Stimulated activated naive CD8-positive, alpha-beta T cell treated with anti-CD3 and anti-CD28 coated beads, Interleukin-15, Interleukin-2, amounts not matched to agents 100 U/mL and 50 U/mL, for 24 hours (primary cell): ENCODE measurements at places on chromosomes 7 and 10.

DNA sequence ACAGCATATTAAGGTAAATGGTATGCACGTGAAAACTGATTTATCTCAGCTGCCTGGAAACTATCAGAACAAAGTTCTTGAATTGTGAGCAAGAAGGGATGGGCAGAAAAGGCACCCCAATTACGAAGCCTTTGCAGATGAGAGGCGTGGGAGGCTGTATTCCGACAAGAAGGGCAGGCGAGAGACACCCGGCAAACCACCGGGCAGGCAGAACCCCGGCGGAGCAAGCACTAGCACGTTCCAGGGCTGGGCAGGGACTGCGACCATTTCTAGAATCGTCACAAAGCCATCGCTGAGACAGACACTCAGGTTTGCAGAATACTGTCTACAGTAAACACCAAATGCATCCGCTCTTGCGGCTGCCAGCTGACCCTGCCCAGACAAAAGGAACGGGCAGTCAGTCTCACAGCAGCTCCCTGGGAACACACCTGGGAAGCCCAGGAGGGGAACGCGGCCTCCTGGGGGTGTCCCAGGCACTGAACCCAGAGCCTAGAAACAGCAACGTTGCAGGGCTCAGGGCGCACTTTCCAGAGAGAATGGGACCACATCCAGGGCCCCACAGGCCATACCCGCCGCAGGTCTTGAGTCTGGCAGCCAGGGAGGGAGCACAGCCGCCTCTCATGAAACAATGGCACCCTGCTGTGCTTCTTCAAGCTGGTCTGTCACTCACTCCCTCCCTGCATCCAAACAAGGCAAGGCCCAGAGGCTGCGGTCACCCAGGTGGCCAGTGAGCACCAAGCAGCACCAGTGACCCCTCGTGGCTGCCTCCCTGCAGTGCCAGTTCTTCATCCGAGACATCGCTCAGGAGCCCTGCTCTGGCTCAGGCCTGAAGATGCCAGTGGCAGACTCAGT lies 261.9 kb downstream of the PTPRN2 start:
- no peak for DNase-seq

GRCh38 chr10:114682121-114682520 lies 24.0 kb upstream of the ABLIM1 start:
- no peak for DNase-seq

DNA sequence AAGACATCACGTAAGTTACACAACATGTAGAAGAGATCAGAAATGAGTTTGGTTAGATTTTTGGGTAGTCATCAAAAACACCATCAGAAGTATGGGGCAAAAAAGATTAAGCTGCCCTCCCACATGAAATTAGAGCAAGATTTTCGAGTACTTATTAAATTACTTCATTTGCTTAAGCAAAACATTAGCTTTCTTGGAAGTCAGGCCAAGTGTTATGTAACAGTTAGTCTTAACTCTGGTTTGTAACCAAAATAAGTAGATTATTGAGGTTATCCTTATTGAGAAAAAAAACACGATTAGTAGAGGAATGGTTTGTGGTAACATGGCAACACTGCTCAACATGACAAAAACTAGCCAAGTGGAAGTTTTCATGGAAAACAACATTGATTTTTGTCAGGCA lies 37.9 kb downstream of the HBP1 start:
- DNase-seq = no peak

GRCh38 chr10:7345717-7346116 lies 65.1 kb downstream of the SFMBT2 start:
- DNase-seq = no peak

DNA sequence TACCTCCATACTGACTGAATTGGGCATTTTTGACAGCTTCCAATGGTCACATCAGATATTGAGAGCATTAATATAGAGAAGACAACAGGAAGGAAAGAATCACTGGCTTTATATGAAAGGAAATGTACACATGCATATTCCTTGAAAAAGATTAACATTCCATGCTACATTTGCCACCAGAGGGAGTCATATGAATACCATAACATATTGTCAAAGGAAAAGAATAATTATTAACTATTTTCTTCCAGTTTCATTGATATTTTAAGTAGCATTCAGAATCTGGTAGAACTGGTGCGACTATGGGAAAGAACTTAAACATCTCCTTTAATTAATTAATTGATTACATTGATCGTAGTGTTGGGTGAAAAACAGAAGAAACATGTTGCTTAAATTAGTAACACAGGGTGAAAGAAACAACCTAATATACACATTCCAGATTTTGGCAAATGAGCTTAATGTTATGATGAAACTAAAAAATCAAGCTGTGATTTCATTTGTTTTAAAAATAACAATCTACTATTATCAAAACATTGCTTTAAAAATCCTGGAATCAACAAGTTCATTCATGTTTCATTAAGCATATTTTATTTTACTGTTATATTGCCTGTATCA lies 71.5 kb downstream of the GPR85 start:
- DNase-seq = no peak

DNA sequence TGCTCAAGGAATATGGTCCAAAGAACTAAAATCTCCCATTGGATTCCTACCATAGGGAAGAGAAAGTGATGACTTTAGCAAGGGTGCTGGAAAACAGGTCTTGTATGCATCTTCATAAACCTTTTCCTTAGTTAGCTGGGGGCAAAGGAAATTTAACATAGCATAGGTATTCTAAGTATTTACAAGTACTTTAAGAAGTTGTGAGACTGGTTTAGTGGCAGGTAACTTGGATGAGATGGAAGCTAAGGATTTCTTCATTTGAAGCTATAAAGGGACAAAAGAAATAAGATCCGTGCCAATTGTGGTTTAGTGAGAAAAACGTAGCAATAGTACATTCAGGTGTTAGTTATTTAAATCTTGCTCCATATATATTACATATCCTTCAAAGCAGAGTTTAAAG lies 183.4 kb upstream of the TCF7L2 start:
- no peak for DNase-seq

- DNase-seq = no peak
Measured at GRCh38 chr10:95352684-95353083, 61.9 kb upstream of the PDLIM1 start.

- DNase-seq = no peak
Measured at GRCh38 chr7:107890493-107890961, 456 bp upstream of the DLD start.

DNA sequence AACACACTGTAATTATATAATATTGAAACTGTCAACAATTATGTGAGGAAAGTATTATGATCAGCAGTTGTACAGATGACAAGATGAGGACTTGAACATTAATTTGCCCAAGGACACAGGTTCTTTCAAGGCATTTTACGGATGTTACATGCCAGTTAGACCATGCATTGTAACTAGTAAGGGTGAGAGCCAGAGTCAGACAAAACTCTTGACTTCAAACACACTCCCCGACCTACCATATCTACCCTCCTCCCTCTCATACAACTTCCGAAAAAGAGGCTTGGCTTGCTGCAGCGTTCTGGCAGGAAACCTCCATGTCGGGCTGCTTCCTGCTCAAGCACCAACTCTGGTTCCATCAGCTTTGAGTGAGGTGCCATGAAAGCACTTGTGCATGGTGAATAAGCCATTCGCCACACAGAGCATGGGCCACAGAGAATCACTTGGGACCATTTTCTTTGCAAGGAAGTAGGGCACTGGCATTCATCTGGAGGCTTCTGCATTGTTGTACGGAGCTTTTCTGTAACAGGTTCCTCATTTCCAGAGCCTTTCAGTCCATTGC lies 53.2 kb downstream of the FOXI2 start:
- no peak for DNase-seq

GRCh38 chr7:69476416-69476815 lies 121.9 kb upstream of the AUTS2 start:
- no peak for DNase-seq
